ENCODE measurements at places on chromosomes 13 and 19.

DNA sequence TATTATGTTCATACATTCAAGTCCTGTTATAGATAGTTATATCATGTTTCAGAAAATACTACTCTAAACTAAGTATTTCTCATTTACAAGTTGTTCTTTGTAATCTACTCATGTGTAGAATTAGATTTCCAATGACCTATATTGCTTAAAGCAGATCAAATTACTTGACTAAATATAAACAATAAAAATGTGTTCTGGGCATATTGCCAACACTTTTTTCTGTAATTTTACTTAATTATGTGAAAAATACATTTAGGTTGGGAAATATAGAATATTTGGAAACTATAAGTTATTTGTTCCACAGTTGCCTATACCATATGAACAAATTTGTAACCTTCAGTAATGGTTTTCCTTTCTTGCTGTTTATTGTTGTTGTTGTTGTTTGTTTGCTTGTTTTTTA, 275.2 kb upstream of the PCDH9 start:
- no peak for DNase-seq

- DNase-seq = peak; percentile 95
Measured at GRCh38 chr13:41456768-41457588, at the start of gene RGCC. Gene RGCC, plus strand, starts transcription at chr13:41457550. Its CDS starts 158 bp downstream, at chr13:41457708.

DNA sequence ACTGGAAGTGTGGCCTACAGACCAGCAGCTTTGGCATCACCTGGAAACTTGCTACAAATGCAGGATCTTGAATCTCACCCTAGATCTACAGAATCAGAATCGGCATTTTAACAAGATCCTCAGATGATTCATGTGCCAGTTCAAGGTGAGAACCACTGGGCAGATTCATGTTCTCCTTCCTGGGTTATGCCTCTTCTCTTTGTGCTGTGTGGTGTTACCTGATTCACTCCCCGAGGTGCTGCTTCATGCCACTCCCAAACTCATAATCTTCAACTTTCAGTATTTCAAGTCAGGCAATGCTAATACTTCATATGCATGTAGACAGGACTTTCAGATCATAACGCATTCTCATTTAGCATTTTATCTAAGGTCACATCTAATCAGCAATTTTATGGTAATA, 427.7 kb downstream of the FOXO1 start:
- no peak for DNase-seq

- DNase-seq = no peak
Measured at GRCh38 chr19:31784671-31785101, 435.4 kb upstream of the TSHZ3 start.

DNA sequence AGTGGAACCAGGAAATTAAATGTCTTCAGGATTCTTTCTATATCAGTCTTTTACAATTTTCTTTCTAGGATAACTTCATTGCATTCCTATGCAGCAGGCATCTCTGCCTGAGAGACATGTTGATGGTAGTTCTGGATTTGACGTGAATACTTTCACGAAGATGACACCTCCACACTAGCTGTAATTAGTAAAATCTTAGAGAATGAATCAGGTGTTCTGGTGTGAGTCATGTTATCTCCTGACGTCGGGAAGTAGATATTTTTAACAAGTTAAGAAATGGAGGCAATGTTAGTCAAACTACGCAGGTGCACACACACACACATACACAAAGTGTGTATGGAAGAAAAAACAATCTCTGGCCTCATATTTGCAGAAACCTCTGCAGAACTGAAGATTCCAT, 1661.3 kb upstream of the MIR17HG start:
- no peak for DNase-seq

DNA sequence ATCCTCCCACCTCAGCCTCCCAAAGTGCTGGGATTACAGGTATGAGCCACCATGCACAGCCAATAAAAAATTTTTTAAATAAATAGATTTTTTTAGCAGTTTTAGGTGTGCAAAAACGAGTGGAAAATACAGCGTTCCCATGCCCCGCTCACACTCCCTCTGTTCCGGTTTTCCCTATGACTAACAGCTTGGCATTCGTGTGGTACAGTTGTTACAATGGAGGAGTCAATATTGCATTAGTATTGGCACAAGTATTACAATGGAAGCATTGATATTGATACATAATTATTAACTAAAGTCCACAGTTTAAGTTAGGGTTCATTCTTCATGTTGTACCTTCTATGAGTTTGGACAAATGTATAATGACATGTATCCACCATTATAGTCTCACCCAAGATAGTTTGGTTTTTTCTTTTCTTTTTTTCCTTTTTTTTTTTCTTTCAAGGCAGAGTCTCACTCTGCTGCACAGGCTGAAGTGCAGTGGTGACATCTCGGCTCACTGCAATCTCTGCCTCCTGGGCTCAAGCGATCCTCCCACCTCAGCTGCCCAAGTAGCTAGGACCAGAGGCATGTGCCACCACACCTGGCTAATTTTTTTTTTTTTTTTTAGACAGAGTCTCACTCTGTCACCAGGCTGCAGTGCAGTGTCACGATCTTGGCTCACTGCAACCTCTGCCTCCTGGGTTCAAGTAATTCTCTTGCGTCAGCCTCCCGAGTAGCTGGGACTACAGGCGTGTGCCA, 15.4 kb upstream of the RAB20 start:
- DNase-seq = no peak

- no peak for DNase-seq
Measured at GRCh38 chr19:35421362-35421761, 26.7 kb upstream of the FFAR2 start.

DNA sequence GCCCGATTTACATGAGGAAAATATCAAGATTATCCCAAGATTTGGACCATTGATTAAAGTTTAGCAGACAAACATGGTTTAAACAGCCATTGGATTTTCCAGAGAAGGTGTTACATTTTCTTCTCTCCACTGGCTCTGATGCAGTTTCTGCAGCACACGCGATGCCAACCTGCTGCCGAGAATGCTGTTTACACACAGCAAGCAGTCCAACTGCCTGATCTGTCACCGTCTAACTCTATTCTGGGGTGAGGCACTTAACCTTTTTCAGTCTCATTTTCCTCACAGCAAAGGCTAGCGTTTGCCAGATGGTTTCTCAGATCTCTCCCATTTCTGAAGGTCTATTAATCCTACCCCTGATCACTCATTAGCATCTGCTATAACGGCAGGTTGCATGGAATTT, 763.5 kb upstream of the GPC6 start:
- no peak for DNase-seq

DNA sequence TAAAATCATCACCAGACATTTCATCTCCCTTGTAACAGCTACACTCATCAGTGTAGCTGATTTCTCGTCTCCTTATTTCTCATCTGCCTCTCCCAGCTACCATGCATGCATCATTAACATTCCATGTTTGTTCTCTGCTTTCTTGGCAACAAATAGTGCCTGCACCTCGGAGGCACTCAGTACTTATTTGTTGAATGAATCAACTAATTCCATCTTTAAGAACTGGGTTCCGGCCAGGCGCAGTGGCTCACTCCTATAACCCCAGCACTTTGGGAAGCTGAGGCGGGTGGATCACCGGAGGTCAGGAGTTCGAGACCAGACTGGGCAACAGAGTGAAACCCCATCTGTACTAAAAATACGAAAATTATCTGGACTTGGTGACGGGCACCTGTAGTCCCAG, 63.9 kb upstream of the GTF3A start:
- no peak for DNase-seq

GRCh38 chr19:42553292-42554045, 25.2 kb upstream of the CEACAM1 start:
- no peak for DNase-seq

DNA sequence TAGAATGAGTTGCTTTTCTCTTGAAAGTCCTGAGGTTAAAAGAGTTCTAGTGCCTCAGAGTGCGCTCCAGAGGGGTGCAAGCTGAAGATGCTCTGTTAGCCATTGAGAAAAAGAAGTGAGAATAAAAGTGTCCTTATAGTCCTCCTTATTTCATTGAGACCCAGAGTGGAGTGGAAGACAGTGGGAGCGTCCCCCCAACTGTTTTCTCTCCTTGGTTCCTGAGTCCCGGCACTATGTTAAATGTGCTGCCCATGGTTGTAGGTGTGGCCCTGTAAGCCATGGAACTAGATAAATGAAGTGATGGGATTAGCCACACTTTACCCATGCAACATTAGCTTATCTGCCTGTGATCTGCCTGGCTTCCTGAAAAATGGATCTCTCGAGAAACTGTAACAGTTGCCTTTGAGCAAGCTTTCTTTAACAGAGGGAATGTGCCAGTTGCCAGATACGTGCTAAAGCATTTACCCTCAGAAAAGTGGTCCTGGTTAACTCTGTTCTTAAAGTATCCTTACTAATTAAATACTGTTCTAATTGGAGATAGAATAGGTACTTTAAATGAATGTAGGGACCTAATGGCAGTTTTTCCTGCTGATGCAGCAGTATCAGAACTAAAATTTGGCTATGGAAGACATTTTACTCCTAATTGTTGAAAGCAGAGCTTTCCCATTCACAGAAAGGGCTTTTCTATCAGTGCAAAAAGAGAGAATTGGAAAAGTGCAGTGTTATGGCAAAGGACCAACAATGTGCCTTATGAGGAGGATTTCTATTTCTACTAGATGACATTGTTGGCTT, 21.4 kb upstream of the PSG9 start:
- peak; percentile 32 for DNase-seq

- no peak for DNase-seq
Measured at GRCh38 chr13:32997399-32997798, 18.8 kb upstream of the KL start.

- DNase-seq = no peak
Measured at GRCh38 chr13:112102243-112102642, 35.3 kb downstream of the SOX1 start.

DNA sequence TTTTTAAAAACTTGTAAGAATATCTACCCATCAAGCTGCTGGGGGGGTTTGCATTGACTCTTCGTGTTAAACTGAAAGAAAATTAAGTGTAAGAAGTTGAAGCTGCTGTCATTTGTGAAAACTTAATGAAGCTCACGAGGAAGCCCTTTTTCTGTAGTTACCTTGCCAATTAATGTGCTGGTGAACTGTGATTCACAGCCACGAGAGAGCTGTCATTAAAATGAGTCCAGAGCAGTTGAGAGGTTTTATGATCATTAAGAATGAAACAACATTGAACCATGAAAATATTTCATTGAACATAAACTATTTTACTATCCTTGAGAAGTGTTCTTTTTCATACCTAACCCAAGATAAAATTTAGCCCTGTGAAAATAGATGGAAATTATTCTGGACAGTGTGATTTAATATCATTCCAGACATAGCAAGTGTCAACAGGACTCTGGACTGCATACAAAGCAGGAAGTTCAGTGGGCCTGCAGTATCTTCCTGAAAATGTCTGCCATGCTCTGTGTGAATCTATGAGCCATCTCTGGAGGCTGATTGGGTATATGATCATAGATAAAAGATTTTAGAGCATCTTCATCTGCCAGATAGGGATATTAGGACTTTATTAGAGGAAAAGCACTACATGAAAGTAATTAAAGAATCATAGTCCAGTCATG, 53.8 kb downstream of the DPY19L3 start:
- no peak for DNase-seq

GRCh38 chr13:50026788-50027473, 11.7 kb downstream of the KCNRG start:
- DNase-seq = no peak

DNA sequence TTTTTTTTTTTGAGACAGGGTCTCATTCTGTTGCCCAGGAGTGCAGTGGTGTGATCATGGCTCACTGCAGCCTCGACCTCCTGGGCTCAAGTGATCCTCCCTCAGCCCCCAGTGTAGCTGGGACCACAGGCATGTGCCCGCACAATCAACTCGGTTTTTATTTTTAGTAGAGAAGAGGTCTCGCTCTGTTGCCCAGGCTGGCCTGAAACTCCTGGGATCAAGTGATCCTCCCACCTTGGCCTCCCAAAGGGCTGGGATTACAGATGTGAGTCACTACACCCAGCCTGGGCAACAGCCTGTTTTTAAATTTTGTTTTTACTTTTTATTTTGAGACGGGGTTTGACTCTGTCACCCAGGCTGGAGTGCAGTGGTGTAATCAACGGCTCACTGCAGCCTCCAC, 2.3 kb upstream of the KDM4B start:
- DNase-seq = no peak

GRCh38 chr13:37395544-37395943, 203.0 kb downstream of the POSTN start:
- DNase-seq = no peak

GRCh38 chr13:85383291-85383690, 415.9 kb downstream of the SLITRK6 start:
- DNase-seq = no peak

DNA sequence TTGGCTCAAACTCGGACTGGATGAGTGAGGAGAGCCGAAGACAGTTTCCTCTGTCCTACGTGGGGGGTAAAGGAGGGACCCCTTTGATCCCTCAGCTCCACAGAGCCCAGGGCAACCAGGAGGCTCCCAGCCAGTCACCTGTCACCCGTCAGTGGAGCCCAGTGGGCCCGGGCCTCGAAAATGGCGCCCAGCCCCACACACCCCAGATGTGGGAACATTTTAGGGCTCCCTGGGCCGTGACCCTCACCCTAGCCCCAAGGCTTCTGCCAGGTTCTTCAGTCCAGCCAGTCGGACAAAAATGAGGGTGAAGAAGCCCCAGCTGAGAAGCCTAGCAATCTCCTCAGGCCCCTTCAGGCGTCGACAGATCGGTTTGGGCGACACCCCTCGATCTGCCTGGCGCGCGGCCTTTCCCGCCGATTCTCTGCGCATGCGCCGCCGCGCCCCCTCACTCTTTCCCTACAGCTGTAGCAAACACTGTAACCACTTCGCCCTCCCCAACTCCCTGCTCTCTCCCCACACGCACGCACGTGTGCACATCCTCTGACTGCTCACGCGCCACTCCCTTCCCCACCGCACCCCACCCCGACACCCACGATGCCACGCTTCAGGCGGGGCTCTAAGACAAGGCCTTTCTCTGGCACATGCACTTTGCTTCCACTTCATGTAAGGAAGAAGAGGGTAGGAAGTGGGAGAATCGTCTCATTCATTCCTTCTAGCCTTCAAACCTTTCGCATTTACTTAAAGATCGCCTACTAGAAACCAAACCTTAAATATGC, at the start of gene SLC6A16:
Gene SLC6A16 (minus strand): TSS at position 391 of the 776 bp plus-strand sequence. CDS start 13,844 bp downstream, outside the sequence.
- no peak for DNase-seq

GRCh38 chr13:113936166-113936965, 37.5 kb downstream of the C13orf46 start:
- no peak for DNase-seq

DNA sequence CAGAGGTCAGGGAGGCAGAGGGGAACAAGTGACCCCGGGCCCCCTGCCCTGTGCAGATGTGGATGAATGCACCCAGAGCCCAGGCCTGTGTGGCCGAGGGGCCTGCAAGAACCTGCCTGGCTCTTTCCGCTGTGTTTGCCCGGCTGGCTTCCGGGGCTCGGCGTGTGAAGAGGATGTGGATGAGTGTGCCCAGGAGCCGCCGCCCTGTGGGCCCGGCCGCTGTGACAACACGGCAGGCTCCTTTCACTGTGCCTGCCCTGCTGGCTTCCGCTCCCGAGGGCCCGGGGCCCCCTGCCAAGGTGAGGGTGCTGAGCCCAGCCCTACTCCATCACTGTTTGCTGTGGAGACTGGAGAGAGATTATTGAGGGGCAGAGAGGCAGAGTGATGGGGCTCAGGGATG, 9.9 kb downstream of the LTBP4 start:
- no peak for DNase-seq

DNA sequence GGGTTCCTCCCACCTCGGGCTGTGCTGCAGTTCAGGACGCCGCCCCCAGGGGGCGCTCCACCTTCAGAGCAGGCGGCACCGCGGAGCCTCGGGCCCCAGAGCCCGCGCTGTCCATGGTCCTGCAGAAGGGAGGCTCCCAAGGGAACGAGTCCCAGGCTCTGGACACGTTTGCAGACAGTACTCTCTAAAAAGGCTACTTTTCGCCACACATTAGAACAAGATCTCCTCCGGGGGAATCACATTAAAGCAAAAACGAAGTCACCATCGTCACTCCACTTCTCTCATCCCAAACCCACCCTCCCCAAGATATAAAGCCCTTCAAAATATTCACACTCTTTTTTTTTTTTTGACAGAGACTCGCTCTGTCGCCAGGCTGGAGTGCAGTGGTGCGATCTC, 4.6 kb upstream of the SIGLEC10 start:
- DNase-seq = peak; percentile 95

Measured in activated CD4-positive, alpha-beta T cell treated with anti-CD3 and anti-CD28 coated beads for 48 hours (primary cell).